Activated CD8-positive, alpha-beta memory T cell treated with anti-CD3 and anti-CD28 coated beads for 24 hours (primary cell): ENCODE measurements at places on chromosomes 3 and 15.

DNA sequence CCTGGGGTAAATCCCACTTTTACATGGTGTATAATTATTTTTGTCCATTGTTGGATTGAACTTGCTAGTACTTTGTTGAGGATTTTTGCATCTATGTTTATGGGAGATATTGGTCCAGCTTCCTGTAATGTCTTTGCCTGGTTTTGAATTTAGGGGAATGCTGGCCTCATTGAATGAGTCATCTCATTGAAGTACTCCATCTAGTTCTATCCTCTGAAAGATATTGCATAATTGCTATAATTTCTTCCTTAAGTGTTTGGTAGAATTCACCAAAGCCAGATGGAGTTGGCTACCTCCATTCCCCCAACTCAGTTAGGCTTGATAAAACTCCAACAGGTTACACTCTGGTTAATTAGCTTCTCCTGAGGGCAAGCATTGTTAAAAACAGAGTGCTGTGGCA is 237.4 kb upstream of the TGFBR2 start:
- DNase-seq, result no peak

GRCh38 chr3:177725165-177725564 is 527.9 kb upstream of the TBL1XR1 start:
- DNase-seq, result no peak

GRCh38 chr15:80251428-80252120 is 439 bp downstream of the CTXND1 start:
- no peak for DNase-seq

DNA sequence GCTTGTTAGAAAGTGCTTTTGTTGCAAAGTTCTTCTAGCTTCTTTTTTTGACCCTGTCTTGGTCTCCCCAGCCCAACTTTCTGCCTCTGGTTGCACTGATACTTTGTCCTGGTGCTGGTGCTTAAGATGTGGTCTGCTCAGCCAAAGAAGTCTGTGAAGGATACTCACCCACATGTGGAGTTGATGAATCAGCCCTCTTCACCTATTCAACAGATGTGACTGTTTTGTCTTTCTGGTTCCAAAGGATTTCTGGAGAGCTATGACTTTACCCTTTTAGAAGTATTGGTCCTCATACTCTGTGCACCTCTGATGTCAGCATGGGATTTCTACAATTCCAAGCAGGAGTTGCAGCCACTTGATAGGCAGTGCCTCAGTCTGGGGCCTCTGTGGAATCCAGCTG is 84.1 kb downstream of the PCCB start:
- no peak for DNase-seq

GRCh38 chr3:52829906-52830463 is 487 bp downstream of the ITIH4 start:
- DNase-seq, result no peak

DNA sequence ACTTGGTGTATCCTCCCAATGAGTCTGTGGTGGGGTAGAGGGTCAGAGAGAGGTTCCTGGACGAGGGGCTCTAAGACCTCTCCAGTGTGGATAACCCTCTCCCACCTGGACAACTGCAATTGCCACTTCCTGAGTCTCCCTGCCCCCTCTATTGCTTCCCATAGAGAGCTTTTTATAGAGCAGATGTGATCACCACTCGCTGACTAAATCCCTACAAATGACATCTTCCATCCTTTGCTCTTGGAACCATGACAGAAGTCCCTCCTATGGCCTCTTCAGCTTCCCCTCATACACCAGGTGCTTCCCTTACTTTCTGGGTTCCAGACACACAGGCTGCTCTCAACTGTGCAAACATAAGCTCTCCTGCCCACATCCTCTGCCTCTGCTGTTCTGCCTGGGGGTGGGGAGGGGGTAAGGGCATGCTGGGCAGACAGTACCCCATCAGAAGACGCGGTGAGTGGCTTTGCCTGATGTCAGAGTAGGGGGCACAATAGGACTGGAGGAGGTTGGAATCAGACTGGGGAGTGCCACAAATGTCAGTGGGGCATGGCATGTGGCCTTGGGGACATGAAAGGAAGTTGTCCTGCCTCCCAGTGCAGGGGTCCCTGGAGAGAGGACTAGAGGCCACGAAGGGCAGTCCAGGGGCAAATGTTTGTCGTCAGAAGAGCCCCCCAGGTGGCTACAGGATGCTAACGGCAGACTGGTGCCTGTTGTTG is 15.2 kb downstream of the ITIH3 start:
- DNase-seq, result no peak

DNA sequence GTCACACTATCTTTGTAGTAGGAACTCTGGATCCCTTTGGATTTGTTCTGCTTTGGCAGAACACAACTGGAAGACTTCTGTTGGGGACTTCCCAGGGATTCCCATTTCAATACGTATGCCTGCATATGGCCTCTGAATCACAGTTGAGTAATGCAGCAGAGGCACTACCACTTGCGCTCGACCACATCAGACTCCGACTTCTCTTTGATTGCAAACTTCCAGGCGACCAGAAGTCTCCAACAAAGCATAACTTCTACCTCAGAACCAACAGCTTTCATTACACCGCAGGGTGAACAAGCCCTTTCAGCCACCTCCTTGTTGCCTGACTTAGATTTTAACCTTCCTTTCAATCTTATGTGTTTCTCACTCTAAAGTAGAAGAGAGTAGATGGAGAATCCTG is 924.4 kb downstream of the IGSF11 start:
- DNase-seq, result no peak

DNA sequence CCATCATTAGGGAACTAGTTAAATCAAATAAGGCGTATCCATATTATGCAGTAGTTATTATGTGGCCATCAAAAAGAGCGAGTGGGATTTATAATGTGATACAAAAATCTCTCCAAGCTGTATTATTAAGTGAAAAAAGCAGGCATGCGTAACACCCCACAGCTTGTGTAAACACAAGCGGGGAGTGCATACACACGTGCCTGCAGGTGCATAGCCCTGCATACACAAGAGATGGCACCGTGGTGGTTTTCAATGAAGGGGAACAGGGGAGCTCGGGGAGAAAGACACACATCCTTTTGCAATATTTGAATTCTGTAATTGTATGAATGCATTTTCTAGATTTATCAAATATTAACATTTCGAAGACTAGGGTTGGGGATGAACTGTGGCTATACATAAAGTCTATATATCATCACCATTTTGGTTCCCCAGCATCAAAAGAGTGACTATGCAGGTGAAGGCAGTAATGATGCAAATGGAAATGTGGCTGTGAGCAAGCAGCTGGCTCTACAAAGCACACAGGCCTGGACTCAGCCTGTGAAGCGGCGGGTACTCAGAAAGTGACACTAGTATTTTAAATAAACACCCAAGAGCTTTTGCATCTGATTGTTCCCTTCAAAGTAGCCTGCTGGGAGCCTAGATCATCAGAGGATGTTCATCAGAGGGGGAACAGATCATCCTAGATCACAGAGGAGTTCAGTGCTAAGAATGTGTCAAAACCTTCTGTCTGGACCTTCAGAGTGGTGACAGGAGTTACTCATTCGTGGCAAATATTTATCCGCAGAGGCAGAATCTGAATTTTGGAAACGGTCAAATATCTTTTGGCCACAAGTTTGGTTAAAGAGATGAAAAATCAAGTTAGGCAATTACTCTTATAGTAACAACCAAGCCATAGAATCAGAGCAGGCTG is 9.4 kb upstream of the KIF7 start:
- DNase-seq, result no peak

- peak; percentile 76 for DNase-seq
Observed at GRCh38 chr3:20054549-20054987, 14.3 kb downstream of the KAT2B start.

- no peak for DNase-seq
Observed at GRCh38 chr3:51384055-51384725, 901 bp upstream of the MANF start.

- DNase-seq, result no peak
Observed at GRCh38 chr3:62370858-62371719, 2.3 kb downstream of the FEZF2 start.

GRCh38 chr3:10437272-10437994 is 68.0 kb downstream of the ATP2B2 start:
- peak; percentile 83 for DNase-seq

GRCh38 chr3:185351396-185351795 is 11.5 kb upstream of the MAP3K13 start:
- no peak for DNase-seq

DNA sequence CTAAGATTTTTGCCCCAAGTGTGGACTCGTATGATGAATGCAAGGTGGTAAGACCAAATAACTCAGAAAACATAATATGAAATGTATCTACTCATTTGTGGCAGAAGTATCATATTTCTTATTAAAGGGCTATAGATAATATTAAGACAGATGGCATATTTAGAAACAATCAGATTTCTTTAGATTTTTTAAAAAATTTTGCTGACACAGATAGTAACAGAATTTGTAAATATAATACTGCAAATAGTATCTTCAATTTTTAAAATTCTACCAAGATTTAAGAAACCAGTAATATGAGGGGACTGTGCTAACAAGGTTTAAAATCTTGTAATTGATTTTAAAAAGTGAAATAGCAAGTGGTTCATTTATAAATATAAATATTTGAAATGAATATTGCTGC is 1064.1 kb downstream of the DIPK2A start:
- DNase-seq, result no peak

DNA sequence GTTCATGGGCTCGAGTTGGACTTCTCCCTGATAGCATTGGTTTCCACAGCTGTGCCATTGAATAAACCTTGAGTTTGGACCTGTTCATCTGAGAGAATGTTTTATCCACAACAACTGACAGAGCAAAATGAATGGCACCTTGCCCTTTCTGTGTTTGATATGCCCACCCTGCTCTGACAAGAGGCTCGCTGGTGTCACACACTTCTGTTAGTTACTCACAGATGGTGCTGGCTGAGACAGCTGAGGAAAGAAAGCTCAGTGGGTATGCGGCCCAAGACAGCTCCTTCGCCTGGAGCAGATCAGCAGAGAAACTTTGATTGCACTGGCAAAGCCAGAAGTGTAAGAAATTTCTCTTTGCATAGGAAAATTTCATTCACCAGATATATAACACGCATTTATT is 2.5 kb upstream of the CAPN3 start:
- DNase-seq, result no peak

GRCh38 chr15:86834115-86834863 is 754.6 kb downstream of the AGBL1 start:
- no peak for DNase-seq

DNA sequence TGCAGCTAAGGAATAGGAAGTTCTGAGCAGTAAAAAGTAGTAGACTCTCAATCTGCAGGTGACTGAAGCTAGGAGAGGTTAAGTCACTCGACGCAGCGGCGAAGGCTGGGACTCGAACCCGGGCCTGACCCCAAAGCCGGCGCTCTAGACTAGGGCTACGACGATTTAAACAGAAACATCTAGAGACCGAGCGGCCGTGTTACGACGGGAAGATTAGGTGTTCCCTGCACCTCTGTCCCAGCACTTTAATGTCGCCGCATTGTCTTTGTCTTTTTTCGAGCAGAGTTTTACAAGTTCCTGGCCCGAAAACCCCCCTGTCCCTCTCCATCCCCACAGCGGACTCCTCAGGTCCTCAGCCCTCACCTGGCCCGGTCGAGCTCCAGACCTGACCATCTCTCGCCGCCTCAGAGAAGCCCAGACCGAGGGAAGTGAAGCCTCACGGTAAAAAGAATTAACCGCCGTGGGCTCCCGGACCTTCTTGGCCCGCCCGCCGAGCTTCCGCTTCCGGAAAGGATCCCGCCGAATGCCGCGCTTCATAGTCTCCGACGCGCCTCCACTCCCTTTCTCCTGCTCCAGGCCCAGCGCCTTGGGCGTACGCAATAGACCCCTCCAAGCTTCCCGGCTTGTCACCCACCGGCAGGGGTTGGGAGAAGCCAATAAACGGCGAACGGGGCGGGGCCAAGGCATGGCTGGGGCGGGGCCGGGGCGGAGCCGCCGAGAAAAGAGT is at the start of gene CCDC14:
Gene CCDC14, minus strand, starts transcription at position 449 of the 727 bp plus-strand sequence. Its CDS starts 56 bp downstream, at position 393.
- DNase-seq, result peak; percentile 91

- DNase-seq, result no peak
Observed at GRCh38 chr3:13532631-13533030, 16.3 kb upstream of the FBLN2 start.

GRCh38 chr3:113222451-113223086 is 11.2 kb downstream of the BOC start:
- no peak for DNase-seq

- no peak for DNase-seq
Observed at GRCh38 chr15:98955961-98956723, 51.5 kb downstream of the PGPEP1L start.

DNA sequence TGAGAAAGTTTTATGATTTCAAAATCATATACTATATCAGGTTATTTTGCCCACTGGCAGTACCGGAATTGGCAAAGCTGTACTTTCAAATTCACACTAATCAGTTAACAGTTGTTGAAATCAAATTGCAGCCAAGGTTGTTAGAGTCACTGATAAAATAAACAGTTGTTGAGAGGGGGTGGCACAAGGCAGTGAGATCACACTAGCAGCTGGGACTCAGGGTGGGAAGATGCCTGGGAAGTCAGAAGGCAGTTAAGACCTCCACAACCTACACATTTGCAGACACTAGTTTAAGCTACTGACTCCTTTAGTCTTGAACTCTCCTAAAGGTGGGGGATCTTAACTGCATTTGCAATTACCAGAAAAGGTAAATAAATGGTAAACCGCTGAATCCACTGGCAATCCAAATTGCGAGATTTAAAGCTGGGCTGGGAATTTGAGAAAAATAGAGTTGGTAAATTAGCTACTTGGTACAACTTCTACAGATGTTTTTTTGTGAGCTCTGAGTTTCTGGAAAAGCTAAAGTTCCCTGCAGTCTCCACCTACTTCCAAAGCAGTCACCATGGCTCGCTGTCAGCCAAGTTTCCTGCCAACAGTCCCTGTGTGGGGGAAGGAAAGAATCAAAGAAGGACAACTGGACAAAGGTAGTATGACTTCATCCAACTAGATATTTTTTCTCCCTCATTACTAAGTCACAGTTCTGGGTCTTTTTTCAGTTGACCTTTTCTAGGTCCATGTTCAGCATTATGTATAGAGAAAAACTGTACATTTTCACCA is 105.7 kb downstream of the ZNF385D start:
- no peak for DNase-seq

DNA sequence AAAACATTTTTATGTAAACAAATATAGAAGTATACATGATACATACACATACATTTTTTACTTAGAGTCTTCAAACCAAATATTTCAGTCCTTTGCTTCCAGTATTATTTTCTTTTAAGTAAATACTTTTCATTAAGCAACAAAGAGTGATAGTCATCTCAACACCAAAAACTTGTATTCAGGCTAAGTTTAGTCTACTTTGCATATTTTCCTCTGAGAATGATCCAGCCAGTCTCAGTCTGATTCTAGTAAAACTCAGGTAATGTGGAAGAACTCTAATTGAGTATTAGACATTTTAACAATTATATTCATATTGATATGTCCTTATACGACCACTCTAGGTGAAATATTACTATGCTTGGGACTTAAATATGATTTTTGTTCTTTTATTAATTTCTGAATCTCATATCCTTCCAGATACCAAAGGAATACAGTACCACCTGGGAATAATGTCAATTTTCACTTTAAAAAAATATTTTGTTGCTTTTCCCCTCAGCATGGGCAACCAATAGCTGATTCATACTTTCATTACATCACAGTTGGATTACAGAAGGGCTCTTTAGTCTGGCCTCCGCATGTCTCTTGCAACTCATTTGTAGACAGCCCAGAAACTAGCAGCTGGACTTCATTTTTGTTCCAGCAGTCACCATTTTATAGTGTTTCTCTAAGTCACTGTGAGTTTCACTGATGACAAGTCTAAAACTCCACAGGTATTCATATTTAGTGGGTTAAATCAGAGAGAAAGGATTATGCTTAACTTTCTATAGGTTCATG is 390.4 kb downstream of the ZBTB20 start:
- no peak for DNase-seq
